Activated T-helper 1 cell treated with Interleukin-2 at 50 U/mL for 16 hours (primary cell): ENCODE measurements at places on chromosomes 2 and 18.
A peak's percentile ranks its signal among the peaks of the same experiment; 100 is the strongest.

GRCh38 chr2:116499389-116499788 lies 1315.1 kb upstream of the DDX18 start:
- DNase-seq: no peak

- no peak for DNase-seq
These were observed 11.5 kb upstream of the MREG start for GRCh38 chr2:216024779-216025336.

DNA sequence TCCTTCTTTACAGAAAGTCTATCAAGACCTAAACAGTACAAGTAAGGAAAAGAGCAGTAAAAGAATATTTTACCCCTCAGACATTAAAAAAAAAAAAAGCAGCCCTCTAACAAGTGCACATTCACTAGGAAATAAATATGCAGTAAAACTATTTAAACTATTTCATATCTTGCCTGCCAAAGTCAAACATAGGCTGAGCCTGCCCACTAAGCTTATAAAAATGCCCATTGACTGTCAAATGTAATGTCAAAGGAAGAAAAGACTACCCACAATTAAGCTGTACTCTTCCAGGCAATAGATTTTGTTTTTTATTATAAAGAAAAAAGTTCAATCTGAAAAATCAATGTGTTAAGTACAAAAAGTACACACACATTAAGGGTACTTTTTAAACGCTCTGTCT lies 11.8 kb downstream of the ALS2 start:
- DNase-seq: no peak

GRCh38 chr2:138271467-138271866 lies 230.1 kb upstream of the SPOPL start:
- no peak for DNase-seq

GRCh38 chr18:38464024-38464423 lies 898.4 kb upstream of the CELF4 start:
- no peak for DNase-seq

GRCh38 chr2:42828487-42829425 lies 36.4 kb upstream of the HAAO start:
- peak; percentile 37 for DNase-seq

- no peak for DNase-seq
These were observed 66.2 kb downstream of the TWIST2 start for GRCh38 chr2:238913931-238914647.

- no peak for DNase-seq
These were observed 42.4 kb upstream of the MTIF2 start for GRCh38 chr2:55311444-55311870.

- no peak for DNase-seq
These were observed 80.9 kb upstream of the KYNU start for GRCh38 chr2:142796588-142796987.

DNA sequence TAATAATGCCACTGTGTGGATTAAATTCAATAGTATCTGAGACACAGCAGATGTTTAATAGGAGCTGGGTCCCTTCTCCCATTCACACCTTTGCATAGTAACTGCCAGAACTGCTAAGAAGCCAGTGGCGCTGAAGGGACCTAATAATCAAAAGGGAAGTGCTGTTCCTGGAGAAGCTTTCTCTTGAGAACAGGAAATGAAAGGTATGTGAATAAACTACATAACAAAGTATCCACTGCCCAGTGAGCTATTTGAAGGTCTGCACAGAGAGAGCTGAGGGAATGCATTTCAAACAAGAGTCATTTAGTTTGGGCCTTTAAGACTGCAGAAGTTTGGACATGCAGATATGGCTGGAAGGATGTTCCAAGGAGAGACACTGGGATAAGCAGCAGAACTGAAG lies 56.1 kb upstream of the KIDINS220 start:
- DNase-seq: no peak

DNA sequence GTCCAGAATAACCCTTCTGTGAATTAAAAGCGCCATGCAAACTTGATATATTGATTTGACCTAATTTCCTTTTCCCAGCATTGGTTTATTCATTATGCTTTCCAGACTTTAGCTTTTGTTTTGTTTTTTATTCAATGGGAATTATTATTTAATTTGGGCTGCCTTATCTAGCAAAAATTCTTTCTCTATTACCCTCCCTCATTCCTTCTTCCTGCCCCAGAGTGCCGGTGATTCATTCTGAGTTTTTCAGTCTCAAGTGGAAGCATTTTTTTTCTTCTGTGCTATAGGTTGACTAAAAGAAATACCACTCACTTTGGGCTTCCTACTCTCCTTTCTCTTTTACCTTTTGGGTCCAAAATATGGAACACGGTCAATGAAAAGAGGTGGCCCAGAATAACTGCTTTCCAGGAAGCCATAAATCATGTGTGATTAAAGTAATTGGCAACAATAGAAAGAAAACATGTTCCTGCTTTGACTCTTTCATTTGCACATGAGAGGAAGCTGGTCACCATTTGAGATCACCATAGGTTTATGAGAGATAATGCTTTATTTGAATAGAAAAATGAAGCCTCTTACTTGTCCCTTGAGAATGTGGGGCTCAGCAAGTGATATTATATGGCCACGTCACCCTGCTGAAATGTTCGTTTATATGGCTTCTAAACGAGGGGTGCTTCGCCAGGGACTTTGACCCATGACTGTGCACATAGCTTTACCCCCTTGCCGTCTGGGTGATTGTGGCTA lies 422.8 kb upstream of the ZEB2 start:
- DNase-seq: no peak

- no peak for DNase-seq
These were observed 330.5 kb downstream of the DYSF start for GRCh38 chr2:71783815-71784214.

GRCh38 chr2:240286596-240286995 lies 146.1 kb upstream of the OTOS start:
- DNase-seq: no peak

- no peak for DNase-seq
These were observed 15.7 kb downstream of the SPC25 start for GRCh38 chr2:168874368-168875054.
